Stimulated activated CD8-positive, alpha-beta memory T cell treated with anti-CD3 and anti-CD28 coated beads, Interleukin-2, amount 100 ng/mL, for 1 hour (primary cell): ENCODE measurements at places on chromosomes 7 and 10.
A peak's percentile ranks its signal among the peaks of the same experiment; 100 is the strongest.

- DNase-seq: no peak
These were observed 12.8 kb downstream of the SCRN1 start for GRCh38 chr7:29976673-29977415.

GRCh38 chr7:7315851-7316250 is 133.5 kb downstream of the C1GALT1 start:
- DNase-seq: no peak

DNA sequence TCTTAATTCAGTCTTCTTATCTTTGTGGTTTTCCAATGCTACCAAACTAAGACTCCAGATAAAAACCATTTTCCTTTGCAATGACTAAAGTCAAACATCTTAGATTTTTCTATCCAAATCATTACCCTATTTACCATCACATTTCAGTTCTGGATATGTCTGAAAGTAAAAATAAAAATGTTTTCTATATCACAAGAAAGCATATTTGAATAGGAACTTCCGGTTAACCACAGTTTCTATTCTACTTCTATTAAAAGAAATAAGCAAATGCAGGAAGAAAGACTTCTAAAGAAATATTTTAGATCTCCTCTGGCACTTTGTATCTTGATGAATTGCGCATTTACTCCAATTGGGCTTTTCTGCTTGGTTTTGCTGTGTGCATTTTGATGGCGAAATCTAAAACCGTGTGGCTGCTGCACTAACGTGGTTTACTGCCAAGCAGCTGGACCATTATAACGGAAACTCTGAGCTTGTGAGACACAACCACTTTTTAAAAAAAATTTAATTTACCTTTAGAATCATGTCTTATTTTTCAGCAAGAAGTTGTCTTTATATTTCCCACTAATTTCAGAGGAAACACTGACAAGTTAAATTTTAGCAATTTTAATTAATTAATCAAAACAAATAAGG is 146.1 kb downstream of the VPS50 start:
- no peak for DNase-seq

DNA sequence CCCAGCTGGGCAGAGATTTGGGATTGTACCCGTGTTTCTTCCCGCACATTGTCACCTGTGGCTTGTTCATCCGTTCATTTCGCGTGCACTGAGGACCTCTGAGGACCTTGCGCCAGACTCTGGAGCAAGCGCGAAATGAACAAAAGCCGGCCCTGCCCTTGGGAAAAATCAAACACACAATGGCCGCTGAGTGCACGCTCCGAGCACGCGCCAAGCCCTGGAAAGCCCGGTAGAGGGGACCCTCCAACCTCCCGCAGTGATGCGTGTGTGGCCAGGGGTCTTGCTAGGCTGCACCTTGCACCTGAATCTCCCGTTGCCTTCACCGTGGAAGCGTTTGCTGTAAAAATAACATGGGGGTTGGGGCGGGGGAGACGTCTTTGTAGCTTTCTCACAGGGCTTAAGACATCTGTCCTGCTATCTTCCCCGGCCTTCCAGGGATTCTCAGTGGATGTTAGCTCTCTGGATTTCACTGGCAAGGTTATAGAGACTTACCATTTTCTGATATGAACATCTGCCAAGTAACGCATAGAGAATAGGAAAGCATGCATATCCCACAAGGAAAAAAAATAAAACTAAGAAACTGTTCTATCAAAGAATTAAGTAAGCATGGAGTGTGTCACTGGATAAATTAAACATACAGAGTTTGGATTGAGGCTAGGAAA is 37.3 kb downstream of the ZNF777 start:
- no peak for DNase-seq

DNA sequence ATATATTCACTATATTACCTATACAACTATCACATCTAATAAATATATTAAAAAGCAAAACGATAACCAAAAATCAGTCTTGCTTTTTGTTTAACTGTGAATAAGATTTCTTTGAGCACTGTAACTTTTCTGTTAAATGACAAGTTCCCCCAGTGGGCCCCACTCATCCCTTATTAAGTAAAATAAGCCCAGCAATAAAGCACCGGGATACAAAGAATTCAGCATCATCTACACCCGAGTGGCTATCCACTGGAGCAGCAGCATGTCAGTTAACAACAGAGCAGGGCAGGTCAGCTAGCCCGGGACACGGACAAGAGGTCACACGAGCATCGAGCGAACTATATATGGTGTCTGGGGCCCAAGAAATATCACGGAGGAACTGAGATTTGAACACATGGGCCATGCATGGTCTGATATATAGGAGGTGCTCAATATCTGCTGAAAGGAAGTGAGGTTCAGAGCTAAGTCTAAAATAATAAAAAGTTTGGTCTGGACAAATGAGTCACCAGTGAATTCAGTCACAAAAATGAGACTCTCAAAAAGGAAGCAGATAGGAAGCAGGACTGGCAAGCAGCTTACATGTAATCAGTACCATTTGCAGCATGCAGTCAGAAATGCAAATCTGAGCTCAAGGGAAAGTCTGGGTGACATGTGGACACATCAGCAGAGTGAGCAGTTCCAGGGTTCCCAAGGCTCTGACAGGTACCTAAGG is 4.1 kb downstream of the ERCC6 start:
- no peak for DNase-seq

GRCh38 chr10:62817121-62817765 is 1.1 kb upstream of the EGR2 start:
- peak; percentile 49 for DNase-seq

GRCh38 chr10:33804584-33804983 is 470.1 kb upstream of the NRP1 start:
- DNase-seq: no peak

GRCh38 chr7:23157679-23158078 is 24.2 kb upstream of the NUP42 start:
- no peak for DNase-seq

DNA sequence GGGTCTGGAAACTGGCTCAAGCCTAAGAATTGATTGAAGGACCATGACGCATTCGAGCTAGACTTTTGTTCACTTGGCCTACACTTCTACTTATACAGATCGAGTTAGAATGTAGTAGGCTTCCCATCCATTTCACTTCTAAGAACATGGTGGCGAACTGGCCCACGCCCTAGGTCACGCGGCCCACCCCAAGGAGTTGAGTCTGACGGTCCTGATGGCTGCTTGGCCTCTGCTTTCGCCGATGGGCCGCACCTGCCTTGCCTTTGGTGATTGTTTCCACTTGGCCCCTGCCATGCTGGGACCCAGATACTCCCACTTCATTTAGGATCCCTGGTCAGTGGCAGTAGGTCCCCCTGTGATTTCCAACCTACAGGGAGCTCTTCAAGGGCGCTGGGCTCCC is 153.6 kb downstream of the PRKAG2 start:
- DNase-seq: no peak

- DNase-seq: no peak
These were observed 67.9 kb upstream of the AFAP1L2 start for GRCh38 chr10:114471906-114472876.

GRCh38 chr7:73977619-73978618 is 50.1 kb upstream of the ELN start:
- DNase-seq: no peak

GRCh38 chr7:80348223-80348622 is 163.6 kb downstream of the GNAT3 start:
- no peak for DNase-seq

DNA sequence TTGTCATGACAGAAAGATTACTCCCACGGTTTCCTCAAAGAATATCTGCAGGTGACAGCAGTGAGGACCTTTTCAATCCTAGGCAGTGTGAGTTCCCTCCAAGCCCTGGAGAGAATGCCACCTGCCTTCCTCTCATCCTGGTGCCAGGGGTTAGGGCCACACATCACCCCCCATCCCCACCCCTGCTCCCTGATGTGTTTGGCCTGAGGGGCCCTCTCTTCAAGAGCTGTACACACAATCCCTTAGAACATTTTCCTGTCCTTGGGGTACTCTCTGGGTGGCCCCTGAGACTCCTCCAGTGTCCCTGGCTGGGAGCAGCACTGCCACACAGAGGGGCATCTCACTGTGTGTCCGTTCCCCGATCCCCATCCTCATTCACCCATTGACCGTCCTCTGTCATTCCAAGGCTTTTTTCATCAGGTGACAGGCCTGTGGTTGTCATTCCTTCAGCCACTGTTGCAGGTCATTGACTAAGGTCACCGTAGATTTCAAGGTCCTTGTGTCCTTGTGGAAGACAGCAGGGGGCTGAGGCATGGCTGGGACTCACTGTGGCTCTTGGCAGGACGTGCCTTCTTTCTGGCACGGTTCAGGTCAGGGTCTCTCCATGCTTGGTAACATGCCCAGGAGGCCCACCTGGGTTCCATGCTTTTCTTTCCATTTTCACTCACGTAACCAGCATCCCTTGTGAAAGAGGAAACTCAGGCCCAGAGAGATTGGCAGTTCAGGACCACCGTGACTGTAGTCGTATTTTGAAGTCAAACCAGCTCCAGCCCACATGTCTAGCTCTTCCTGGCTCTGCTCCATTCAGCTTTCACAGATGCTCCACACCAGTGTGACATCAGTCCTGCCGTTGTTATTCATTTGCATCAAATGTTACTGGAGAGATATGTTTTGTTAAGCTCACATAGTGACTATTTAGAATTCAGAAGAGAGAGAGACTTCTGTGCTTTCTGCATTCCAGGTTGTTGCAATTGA is 26.8 kb upstream of the BTBD16 start:
- DNase-seq: no peak

- no peak for DNase-seq
These were observed 93.1 kb downstream of the OAT start for GRCh38 chr10:124325633-124325914.

- DNase-seq: no peak
These were observed 27.2 kb downstream of the CCM2 start for GRCh38 chr7:45026984-45027773.

GRCh38 chr7:112283382-112283910 is 77.0 kb downstream of the ZNF277 start:
- no peak for DNase-seq

DNA sequence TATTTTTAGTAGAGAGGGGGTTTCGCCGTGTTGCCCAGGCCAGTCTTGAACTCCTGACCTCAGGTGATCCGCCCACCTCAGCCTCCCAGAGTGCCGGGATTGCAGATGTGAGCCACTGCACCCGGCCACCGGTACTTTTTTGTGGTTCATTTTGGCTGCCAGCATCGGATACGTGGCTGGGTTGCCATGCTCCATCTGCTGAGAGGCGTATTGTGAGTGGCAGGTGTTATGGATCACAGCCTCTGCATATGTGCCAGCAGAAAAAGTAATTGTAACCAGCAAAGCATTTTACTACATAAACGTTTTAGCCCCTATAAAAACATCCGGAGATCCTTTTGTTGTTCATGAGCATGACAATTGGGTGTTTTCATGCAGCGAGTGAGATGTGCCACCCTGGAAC is 7.1 kb downstream of the FOXK1 start:
- no peak for DNase-seq

DNA sequence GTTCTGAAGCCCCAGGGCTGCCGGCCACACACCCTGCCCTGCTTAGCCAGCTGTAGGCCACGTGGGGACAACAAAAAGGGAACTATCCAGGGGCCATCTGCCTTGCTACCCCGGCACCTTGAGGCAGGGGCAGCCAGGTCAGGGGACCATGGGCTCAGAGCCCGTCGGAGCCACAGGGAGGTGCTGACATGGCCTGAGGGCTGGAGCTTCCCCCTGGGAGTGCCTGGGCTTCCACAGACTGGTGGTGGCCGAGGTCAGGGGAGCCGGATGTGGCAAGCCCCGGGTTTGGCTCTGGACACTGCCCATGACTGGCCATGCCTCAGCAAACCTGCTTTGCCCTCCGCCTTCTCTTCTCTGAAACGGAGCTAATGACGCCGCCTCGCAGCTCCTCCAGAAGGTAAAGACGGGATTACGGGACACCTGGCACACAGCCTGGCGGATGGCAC is 178.5 kb downstream of the EBF3 start:
- no peak for DNase-seq

- DNase-seq: no peak
These were observed 69.8 kb upstream of the SEMA3A start for GRCh38 chr7:84264396-84264795.

DNA sequence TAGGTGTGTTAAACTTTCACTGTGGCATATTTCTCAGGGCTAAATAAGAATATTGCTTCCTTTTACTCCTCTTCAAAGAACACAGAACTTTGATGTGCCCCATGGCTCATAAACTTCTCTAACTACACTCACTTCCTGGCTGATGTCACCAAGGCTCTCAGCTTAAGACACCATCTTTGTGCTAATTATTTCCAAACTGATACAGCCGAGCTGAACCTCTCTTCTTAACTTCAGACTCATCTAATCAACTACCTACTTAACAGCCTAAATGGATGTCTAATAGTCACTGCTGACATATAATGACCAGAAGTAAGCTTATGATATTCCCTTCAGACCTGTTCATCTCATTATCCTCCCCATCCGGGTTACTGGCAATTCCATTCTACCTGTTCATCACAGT is 3.6 kb downstream of the C10orf67 start:
- no peak for DNase-seq

GRCh38 chr7:31002256-31002655 is 38.5 kb downstream of the GHRHR start:
- DNase-seq: no peak

DNA sequence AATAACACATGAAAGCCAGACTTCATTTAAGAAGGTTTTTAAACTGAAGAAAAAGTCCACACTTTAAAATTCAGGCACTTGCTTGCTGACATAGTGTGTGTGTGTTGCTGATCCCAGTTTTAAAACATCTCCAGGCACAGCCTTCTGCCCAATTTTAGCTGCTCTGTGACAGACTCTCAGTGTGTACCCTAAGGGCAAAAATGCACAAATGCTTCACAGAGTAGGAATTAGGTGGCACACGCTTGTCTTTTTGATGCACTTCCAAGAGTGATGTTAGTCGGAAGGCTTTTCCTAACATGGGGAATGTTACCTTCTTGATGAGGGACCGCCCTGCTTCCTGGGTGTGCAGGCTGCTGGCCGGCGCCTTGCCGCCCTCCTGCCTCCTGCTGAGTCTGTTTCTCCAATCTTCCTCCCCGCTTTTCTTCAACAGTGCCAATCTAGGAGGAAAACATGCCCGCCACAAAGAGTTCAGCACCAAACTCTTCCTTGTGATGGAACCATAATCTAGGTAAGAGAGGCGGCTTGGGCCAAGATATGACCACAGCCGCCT is 122.3 kb downstream of the SVIL start:
- no peak for DNase-seq

DNA sequence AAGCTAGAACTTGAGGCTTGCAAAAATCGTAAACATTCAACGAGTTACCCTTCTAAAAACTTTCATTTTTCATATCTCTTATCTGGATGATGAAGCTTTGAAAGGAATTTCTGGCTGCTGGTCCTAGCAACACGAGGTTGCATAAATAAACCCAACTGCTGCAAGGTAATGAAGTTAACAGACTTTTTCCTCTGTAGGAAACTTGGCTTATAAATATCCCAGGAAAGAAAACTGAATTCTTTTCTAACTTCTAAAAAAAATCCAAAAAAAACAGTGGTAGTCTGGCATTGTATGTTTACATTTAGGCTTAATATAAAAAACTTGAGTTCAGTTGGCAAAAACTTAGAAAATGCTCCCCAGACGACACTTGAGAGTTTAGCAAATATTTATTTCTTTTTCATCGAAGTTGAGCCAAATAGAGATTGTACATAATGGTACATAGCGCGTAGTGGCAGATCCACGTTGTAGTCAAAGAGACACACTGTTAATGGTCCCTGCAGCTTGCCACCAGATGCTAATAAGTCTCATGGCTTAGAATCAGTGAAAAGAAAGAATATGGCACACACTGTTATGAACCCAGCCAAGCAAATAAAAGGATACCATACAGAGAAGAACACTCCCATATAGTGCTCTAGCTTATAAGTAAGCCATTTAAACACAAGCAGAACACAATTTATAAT is 200.3 kb upstream of the PCLO start:
- no peak for DNase-seq
